ENCODE measurements at places on chromosomes 5 and 9.

DNA sequence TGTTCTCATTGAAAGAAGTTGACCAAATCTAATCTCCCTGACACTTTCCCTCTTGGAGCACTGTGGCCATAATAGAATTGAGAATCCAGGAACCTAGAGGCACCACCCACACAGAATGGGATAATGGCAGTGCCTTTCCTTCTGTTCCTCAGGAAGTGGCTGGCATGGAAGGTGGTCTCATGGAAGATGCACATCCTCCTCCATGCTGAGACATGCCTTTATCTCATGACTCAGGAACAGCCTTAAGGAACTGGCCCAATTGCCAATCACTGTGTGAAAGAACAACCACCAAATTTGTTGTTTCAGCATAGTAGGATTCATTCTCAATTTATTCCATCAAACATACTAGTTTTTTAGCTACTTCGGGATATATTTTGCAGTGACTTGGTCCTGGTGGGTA, 137.5 kb upstream of the RASGRF2 start:
- DNase-seq: no peak

- DNase-seq: peak; percentile 1
Observed at GRCh38 chr5:65535529-65535987, 27.4 kb downstream of the CENPK start.

GRCh38 chr5:156431956-156432829, 105.2 kb downstream of the SGCD start:
- DNase-seq: no peak

DNA sequence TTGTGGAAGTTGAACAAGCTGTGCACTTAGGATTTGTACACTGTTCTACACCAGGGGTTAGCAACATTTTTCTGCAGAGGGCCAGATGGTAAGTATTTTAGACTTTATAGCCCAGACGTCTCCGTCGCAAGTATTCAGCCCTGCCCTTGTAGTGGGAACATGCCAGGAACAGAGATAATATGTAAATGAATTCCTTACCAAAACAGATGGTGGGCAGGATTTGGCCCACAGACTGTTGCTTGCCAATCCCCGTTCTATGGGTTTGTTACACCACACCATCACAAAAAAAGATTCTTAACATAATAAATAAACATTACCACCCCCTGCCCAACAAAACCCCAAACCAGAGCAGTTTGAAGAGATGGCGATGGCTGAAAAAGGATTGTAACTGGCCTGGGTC, 74.3 kb downstream of the AMBP start:
- peak; percentile 41 for DNase-seq

DNA sequence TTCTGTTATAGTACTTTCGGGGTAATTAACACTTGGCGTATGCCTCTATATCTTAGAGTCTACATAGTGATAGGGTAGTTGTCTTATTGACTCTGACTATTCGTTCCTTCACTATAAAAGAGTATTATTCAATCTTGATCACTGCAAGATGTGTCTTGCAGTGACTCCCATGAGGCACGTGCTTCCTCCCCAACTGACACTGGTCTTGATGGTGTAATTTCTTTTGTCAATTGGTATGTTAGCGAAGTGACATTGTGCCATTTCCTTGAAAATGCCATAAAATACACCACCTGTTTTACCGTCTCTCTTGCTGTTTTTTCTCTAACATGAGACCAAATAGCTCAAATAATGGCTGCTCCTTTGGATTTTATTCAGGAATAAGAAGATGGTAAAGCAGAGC, 1314.1 kb upstream of the CDH6 start:
- DNase-seq: no peak

Measured in EH (cell line).